ENCODE measurements at places on chromosomes 16 and 17. TPM values are rescaled to one million over a fixed set of nuclear protein-coding genes. Genes with fewer than 3 reads are reported as not detected.

Gene CHST5
- total RNA-seq, result 0.15 TPM

Gene PRR15L
- total RNA-seq, result 0.34 TPM

Gene CCL16
- total RNA-seq, result not detected

- no peaks in the 10 kb centered on the region for H3K27me3 ChIP-seq
- H3K4me1 ChIP-seq, result no peaks in the 10 kb centered on the region
- no peaks in the 10 kb centered on the region for H3K36me3 ChIP-seq
- no peak for DNase-seq
- no peak overlapping the region for H3K27ac ChIP-seq
These were observed 21.5 kb upstream of the TNS4 start for GRCh38 chr17:40522961-40523310.

DNA sequence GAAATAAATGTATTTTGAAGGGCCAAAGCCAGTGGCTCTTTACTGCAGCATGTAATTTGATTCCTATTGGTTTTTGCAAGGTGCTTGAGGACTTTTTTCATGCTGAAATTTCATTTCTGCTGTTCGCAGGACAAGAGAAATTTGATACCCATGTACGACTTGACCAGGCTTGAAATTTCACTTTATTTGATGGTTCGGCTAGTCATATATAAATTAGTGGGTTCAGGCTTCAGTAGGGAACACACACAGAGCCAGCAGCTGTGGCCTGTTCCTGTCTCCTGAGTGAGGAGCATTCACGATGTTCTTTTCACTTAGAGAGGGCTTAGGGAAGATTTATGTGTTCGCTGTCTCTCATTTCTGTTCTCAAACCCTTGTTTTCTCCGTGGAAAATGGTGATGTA, 258.4 kb upstream of the CACNG5 start:
- H3K4me3 ChIP-seq, result no peak overlapping the region
- no peaks in the 10 kb centered on the region for H3K36me3 ChIP-seq
- DNase-seq, result no peak
- peaks cover 2% of the 10 kb centered on the region for H3K4me1 ChIP-seq
- H3K27me3 ChIP-seq, result no peaks in the 10 kb centered on the region

DNA sequence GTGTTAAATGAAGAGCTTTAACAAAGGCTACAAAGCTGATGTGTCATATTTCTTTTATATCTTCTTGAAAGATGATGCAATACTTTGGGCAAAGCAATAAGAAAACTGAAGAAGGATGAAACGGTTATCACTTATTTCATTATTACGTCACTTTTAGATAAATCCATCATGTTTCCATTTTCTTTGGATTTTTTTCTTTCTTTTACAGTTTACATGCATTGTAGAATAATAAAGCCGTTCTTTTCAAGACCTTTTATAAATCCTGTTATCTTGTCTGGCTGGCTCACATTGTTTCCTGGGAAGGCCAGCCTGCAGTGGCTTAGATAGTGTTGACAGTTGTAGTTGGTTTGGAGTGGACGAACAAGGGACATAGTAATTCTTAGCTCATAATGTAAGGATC, 28.9 kb downstream of the TANC2 start:
- no peaks in the 10 kb centered on the region for H3K27me3 ChIP-seq
- H3K27ac ChIP-seq, result no peak overlapping the region
- no peaks in the 10 kb centered on the region for H3K36me3 ChIP-seq
- H3K4me3 ChIP-seq, result no peak overlapping the region
- no peak for DNase-seq
- no peaks in the 10 kb centered on the region for H3K4me1 ChIP-seq

DNA sequence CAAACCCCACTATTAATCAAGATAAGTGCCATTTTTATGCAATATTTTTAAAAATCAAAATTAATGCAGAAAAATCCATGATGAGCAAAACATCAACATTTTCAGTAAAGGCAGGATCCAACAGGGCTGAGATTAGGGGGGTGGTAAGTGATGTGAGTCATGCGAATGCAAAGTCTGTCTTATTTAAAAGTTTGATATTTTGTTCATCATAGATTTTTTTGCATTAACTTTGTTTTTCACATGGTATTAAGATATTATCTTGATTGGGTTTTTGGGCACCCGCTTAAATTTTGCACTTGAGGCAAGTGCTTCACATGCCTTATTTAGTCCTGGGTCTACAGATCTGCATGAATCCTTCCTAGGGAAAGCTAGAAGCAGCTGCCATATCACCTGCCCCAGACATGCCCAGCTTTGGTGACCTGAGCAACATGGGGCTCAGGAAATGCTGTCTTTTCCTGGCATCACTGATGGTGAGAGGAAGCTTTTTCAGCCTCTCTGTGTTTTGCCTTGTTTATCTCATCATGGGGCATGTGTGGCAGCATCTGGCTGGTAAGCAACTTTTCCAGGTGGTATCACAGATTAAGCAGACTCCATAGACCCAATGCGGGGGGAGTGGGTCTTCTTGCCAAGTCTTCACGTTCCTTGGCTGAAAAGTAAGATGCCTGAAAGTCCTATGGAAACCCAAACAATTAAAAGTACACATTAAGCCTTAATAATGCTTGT, 57.6 kb upstream of the NFAT5 start:
- H3K36me3 ChIP-seq, result no peaks in the 10 kb centered on the region
- DNase-seq, result no peak
- H3K4me3 ChIP-seq, result no peak overlapping the region
- H3K27ac ChIP-seq, result no peak overlapping the region

DNA sequence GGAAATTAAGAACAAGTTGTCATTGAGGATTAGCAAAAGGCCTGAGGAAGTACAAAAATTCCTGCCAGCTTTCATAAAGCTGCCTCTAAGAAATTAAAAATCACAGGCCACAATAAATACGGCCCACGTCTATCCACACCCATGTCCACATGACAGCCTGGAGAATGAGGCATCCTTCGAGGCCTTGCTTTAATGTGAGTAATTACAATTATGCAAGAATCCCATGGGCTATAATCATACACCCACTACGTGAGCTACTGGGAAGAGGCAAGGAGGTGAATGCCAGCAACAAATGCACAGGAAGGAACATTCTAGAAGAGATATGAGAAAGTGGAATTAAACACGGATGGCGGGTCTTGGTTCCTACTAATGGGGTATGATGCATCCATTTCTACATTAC, 65.4 kb upstream of the ZFHX3 start:
- no peak overlapping the region for H3K4me3 ChIP-seq
- no peak for DNase-seq
- no peaks in the 10 kb centered on the region for H3K27me3 ChIP-seq
- H3K27ac ChIP-seq, result no peak overlapping the region
- H3K36me3 ChIP-seq, result no peaks in the 10 kb centered on the region

- no peaks in the 10 kb centered on the region for H3K36me3 ChIP-seq
- no peak for DNase-seq
- H3K4me1 ChIP-seq, result peaks cover 12% of the 10 kb centered on the region
- no peak overlapping the region for H3K27ac ChIP-seq
- peaks cover 13% of the 10 kb centered on the region for H3K27me3 ChIP-seq
These were observed 6.9 kb downstream of the METRNL start for GRCh38 chr17:83086199-83086880.

DNA sequence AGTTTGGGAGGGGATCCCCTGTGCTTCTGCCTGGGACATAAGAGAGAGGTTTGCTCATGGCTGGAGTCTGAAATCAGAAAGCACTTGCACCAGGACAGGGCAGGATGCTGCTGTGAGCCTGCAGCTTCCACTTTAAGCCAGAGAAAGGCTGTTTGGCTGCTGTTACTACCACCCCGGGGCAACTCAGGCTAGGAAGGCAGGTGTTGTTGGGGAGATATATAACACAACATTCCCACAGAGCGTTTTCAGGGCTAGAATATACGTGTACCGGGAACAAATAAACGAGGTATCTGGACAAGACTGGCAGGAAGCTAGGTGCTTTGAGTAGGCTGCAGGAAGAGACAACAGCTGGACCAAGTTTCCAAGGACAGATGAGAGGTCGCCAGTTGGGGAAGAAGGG, 313.3 kb upstream of the CCL2 start:
- H3K4me3 ChIP-seq, result no peak overlapping the region
- no peaks in the 10 kb centered on the region for H3K36me3 ChIP-seq
- H3K27ac ChIP-seq, result no peak overlapping the region
- no peaks in the 10 kb centered on the region for H3K27me3 ChIP-seq

- H3K4me1 ChIP-seq, result no peaks in the 10 kb centered on the region
- no peaks in the 10 kb centered on the region for H3K36me3 ChIP-seq
- DNase-seq, result no peak
- H3K4me3 ChIP-seq, result no peak overlapping the region
- H3K27ac ChIP-seq, result no peak overlapping the region
These were observed 120.4 kb upstream of the TOM1L1 start for GRCh38 chr17:54780238-54780637.

- H3K27ac ChIP-seq, result no peak overlapping the region
- peaks cover 5% of the 10 kb centered on the region for H3K4me1 ChIP-seq
- DNase-seq, result no peak
- no peaks in the 10 kb centered on the region for H3K36me3 ChIP-seq
These were observed 39.2 kb downstream of the ZNF778 start for GRCh38 chr16:89256651-89257254.

- no peak overlapping the region for H3K4me3 ChIP-seq
- no peak overlapping the region for H3K27ac ChIP-seq
- no peaks in the 10 kb centered on the region for H3K4me1 ChIP-seq
- no peak for DNase-seq
These were observed 44.7 kb downstream of the CRISPLD2 start for GRCh38 chr16:84864326-84864955.

DNA sequence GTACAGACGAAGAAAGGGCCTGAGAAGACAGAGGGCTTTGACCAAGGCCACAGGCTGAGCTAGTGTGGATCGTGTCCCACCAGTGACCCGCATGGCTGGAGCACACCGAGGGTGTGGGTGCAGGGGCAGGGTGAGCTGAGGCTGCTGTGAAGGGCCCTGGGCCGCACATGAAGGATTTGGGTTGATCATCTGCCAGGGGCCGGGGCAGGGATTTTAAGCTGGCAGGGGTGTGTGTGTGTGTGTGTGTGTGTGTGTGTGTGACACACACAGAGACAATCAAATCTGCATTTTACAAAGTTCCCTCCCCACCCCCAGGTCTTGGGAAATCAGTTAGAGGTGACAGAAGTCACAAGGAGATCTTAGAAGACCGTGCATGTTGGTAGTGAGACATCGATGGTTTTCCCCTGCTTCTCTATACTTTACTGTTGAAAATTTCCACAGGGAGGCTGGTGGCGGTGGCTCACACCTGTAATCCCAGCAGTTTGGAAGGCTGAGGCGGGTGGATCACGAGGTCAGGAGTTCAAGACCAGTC, 65.2 kb downstream of the SRCIN1 start:
- no peaks in the 10 kb centered on the region for H3K36me3 ChIP-seq
- no peak for DNase-seq
- H3K27ac ChIP-seq, result no peak overlapping the region
- H3K4me1 ChIP-seq, result no peaks in the 10 kb centered on the region
